ENCODE measurements at places on chromosomes 2 and 18. TPM values are rescaled to one million over a fixed set of nuclear protein-coding genes. Genes with fewer than 3 reads are reported as not detected.
A peak's percentile ranks its signal among the peaks of the same experiment; 100 is the strongest.

- DNase-seq, result peak; percentile 75
Observed at GRCh38 chr2:19363474-19363778, 5.0 kb upstream of the OSR1 start.

- peak; percentile 55 for DNase-seq
Observed at GRCh38 chr18:63040788-63041410, 278.7 kb downstream of the BCL2 start.

SLC40A1 gene
- total RNA-seq, result 41.3 TPM

PROM2 gene
- total RNA-seq, result 3.2 TPM

DNA sequence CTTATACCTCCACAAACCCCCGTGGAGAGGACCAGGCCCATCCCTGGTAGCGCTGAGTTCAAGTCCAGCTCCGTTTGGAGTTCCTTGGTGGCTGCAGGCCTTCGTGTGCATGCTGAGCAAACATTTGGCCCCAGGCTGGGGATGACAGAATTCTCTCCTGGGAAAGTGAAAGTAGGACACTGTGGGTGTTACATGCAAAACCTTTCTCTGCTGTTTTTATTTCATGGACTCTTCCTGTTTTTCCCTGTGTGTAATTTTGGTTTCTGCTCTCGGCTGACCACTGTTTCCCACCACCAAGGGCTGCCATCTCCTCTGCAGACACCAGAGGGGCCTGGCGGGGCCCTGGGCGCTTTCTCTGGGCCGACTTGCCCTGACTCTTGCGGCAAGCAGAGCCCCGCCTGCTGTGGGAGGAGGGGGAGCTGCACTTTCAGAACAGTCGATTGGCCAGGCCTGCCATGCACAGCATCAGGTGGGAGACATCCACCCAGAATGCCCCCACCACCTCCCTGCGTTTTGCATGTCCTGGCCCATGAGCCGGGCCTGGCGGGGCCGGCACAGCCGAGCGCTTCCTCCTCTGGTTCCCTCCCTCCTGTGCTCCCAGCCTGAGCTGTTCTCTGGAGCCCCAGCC, 102.4 kb downstream of the CABLES1 start:
- no peak for DNase-seq
